Fibroblast of villous mesenchyme (primary cell): ENCODE measurements at places on chromosomes 2 and 18. TPM values are rescaled to one million over a fixed set of nuclear protein-coding genes. Genes with fewer than 3 reads are reported as not detected.

The QPCT gene
- 27.1 and 47.5 TPM in 2 replicates for total RNA-seq

The RIT2 gene
- not detected in 2 replicates for total RNA-seq

The SERTAD2 gene
- 6.8 and 7.8 TPM in 2 replicates for total RNA-seq

The TMEM17 gene
- 1.6 and 3.0 TPM in 2 replicates for total RNA-seq

The AGPS gene
- total RNA-seq: 36.7 and 46.2 TPM in 2 replicates

The CD8B2 gene
- not detected in 2 replicates for total RNA-seq

The ELAC1 gene
- total RNA-seq: 7.4 and 8.6 TPM in 2 replicates

The MC4R gene
- not detected in 2 replicates for total RNA-seq

The ANKRD29 gene
- total RNA-seq: 0.43 and 0.97 TPM in 2 replicates

The ANKRD62 gene
- total RNA-seq: not detected in 2 replicates

The PGAP1 gene
- total RNA-seq: 8.1 and 11.7 TPM in 2 replicates

The SPDYA gene
- 0.97 and 1.3 TPM in 2 replicates for total RNA-seq

The SNORC gene
- total RNA-seq: 0.86 and 0.97 TPM in 2 replicates

The SALL3 gene
- not detected in 2 replicates for total RNA-seq

The CMPK2 gene
- total RNA-seq: 1.7 and 1.9 TPM in 2 replicates

The SPP2 gene
- total RNA-seq: not detected in 2 replicates

DNA sequence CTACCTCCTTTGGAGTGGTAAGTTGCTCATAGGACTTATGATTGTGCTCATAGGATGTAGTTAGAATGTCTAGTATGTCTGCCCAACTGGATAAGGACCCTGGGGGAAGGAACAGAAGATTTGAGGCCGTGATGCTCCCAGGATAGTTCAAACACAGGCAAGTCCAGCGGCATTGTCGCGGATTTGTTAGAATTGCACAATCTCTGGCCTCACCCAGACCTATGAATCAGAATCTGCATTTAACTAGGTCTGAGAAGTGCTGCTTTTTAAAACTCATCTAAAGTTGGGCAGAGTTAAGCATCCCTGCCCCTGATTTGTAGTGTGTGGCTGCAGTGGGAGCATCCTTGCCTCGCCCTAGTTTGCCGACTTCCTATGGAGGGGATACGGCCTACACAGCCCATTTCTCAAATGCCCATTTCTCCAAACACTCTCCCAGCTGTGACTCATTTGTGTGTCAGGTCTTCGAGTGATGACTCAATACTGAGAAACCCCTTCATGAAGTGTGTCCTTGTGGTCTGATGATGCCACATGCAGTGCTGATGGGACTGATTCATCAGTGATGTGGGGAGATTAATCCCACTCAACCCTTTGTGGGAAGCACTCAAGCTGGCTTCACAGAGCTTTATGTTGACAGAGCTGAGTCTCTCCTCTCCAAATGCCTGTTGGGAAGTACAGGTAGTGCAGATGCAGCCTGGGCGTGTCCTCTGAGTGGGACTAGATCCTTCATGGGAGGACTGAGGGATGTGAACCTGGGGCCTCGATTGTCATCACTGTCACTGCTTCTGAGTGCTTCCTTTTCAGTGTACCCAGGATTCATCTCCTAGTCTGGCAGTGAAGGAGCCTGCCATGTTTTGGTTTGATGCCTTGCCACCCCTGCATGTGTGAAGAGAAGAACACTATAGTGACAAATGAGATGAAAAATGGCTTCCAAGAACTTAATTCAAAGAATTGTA, 18.7 kb downstream of the SMIM21 start:
- DNase-seq: peak; percentile 89

- DNase-seq: no peak
These were observed 1.5 kb upstream of the GPD2 start for GRCh38 chr2:156434461-156435291.

- DNase-seq: no peak
These were observed 145.6 kb downstream of the EVA1A start for GRCh38 chr2:75415111-75415626.

GRCh38 chr2:106144621-106145331, 49.3 kb downstream of the UXS1 start:
- DNase-seq: no peak

GRCh38 chr2:157957596-157957995, 81.5 kb upstream of the ACVR1 start:
- no peak for DNase-seq

- DNase-seq: no peak
These were observed 73.1 kb upstream of the TNP1 start for GRCh38 chr2:216932863-216933548.

GRCh38 chr2:213087040-213087439, 64.4 kb downstream of the IKZF2 start:
- no peak for DNase-seq

DNA sequence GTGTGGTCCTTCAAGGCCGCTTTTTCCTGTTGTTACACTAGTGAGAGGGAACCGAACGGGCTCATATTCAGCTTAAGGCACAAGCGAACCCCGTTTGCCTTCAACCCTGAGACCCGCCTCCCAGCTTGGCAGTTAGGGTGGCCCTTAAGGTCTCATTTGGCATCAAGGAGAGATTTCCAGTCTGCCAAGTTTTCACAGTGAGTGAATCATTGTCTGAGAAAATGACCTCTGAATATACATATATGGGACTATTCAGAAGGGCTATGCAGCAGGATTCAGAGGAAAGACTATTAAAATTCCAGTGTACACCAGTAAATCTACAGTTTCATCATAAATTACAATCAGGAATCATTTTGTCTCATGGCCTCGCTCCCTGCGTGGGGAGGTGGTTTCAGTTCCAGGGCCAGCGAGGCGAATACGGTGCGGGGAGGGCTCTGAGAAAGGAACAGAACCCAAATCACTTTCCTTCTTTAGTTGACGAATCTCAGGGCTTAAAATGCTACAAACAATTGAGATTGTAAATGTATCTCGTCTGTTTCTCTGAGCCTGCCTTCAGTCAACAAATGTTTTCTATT, 231.4 kb downstream of the FAM210A start:
- DNase-seq: no peak

DNA sequence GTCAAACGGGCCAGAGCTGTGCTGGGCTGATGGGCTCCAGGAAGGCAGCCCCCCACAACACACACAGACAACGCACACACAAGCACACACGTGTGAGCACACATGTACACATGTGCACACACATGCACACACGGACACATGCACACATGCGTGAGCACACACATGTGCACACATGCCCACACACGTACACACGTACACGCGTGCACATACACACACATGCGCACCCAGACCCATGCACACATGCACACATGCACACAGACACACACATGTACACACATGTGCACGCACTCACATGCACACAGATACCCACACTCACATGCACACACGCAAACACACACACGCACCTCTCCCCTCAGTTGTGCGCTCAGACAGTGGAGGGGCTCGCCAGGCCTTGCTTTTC, 31.2 kb upstream of the HPCAL1 start:
- no peak for DNase-seq

DNA sequence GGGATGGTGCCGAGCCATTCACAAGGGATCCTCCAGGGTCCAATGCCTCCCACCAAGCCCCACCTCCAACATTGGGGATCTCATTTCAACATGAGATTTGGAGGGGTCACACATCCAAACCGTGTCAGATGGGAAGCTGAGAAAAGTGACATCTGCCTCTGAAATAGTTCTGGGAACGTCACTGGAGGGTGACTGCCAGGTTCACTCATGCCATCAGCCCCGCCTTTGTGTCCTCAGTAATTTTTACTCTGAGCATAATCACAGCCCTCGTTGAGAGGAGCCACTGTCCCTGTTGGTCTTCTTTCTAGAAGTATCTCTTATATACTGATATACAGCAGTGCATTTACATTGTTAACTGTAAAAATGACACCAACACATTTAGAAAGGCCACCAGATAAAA, 67.4 kb downstream of the KLHL29 start:
- DNase-seq: no peak

DNA sequence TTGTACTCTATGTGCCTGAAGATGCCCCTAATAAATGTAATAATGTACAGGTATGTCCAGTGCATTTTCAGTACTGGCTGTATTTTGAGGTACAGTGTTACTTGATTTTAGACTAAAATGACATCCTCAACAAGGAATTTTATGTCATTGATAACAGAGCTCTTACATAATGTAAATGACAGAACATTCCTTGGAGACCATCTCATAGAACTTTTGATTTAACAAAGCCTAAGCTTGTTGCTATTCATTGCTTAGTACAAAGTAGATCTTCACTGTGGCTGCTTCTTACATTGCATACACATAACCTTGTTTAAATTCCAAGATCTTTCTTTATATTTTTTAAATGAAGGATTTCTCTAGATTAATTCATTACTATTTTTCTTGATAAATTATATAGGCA, 24.1 kb downstream of the DYNC1I2 start:
- no peak for DNase-seq

GRCh38 chr18:63592471-63592870, 5.3 kb downstream of the SERPINB13 start:
- no peak for DNase-seq

DNA sequence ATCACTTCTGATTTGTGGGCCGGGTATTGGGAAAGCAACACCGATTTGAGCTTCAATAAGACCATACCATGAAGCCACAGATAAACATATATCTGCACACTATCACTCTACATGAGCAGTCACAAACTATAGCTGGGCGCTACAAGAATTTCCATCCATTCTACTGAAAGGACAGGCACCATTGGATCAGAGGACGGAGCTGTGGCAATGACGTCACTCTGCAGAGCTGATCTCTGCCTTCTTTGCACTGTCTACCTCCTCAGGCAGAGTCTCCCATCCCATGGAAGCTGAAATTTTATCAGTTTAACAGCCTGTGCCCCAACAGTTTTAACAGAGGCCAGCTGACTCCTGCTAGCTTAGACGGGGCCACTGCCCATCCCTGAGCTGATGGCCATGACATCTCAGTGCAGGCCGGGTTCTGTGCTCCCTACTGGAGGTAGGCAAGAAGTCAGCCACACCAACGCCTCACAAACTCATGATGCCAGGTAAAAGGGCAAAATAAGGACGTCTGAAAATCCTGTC, 389.6 kb upstream of the SALL3 start:
- no peak for DNase-seq

DNA sequence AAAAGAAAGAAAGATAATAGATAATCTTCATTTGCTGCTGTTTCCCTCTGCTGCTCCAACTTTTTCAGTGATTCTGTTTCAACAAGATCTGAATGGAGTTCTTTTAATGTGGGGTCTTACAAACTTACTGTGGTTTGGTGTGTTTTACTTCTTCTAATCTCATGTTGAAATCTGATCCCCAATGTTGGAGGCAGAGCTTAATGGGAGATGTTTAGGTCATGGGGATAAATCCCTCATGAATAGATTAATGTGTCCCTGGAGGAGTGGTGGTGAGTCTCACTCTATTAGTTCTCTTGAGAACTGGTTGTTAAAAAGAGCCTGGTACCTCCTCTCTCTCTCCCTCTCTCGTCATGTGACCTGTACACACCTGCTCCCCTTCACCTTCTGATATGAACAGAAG, 442.4 kb downstream of the EPHA4 start:
- no peak for DNase-seq

DNA sequence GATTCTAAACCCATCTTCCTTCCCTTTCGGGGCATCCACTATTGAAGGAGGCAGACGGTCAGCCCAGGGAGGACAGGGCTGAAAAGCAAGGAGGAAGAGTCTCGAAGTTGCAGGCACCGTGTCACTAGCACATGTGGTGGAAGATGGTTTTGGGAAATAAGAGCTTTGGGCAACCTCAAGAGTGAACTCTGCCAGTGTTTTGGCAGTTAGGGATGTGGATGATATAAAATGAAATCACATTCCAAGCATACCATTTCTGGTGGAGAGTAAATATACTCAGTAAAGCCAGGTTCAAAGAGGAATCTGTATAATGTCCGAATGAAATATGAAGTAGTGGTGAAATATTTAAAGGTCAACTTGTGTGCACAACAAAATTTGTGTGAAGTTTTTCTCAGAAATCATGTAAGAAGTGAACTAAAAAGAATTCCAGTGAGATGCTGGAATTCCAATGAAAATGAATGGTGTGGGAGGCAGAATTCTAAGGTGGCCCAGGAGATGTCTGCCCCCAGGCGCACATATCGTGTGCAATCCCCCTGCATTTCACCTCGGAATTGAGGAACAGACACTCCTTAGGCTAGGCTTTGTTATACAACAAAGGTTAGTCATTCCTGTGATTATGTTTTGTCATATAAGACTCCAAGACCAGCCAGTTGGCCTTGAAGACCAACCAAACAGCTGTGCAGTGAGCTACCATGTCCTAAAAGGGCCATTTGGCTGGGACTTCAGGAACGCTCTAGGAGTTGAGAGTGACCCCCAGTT, 147.1 kb downstream of the SH3BP4 start:
- DNase-seq: peak; percentile 46

- no peak for DNase-seq
These were observed 113.5 kb upstream of the NEDD4L start for GRCh38 chr18:57930476-57930875.

GRCh38 chr2:60140185-60140584, 413.3 kb downstream of the BCL11A start:
- no peak for DNase-seq

DNA sequence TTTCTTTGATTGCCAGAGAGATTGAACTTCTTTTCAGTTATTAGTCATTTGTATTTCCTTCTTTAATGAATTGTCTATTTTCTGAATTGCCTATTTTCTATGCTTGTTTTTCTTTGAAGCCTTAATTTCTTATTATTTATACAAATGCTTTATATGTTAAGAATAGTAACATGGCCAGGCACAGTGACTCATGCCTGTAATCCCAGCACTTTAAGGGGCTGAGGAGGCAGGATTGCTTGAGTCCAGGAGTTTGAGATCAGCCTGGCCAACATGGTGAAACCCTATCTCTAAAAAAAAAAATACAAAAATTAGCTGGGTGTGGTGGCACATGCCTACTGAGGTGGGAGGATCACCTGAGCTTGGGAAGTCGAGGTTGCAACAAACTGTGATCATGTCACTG, 4.7 kb upstream of the RAB11FIP5 start:
- no peak for DNase-seq

DNA sequence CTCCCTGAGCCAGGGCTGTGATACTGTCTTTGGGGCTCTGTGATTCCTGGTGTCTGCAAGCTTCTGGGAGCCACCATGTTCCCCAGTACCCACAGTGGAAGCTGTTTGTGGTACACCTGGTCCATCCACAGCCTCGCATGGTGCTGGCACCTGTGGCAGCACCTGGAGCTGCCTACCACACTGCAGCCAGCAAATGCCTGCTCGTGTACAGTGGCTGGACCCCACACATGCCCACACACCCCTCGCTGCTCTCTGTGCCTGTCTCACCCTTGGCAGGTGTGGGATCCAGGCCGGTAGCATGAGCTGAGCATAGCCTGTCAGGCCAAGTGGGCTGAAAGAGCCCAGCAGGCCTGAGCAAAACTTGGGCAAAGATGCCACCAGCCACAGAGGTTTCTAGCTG, 41.8 kb upstream of the CSRNP3 start:
- DNase-seq: no peak
